Stimulated activated CD8-positive, alpha-beta memory T cell treated with anti-CD3 and anti-CD28 coated beads, Interleukin-2, amount 100 ng/mL, for 48 hours (primary cell): ENCODE measurements at places on chromosomes 1 and 21.

- DNase-seq: no peak
Observed at GRCh38 chr1:241423541-241424479, 66.8 kb upstream of the RGS7 start.

DNA sequence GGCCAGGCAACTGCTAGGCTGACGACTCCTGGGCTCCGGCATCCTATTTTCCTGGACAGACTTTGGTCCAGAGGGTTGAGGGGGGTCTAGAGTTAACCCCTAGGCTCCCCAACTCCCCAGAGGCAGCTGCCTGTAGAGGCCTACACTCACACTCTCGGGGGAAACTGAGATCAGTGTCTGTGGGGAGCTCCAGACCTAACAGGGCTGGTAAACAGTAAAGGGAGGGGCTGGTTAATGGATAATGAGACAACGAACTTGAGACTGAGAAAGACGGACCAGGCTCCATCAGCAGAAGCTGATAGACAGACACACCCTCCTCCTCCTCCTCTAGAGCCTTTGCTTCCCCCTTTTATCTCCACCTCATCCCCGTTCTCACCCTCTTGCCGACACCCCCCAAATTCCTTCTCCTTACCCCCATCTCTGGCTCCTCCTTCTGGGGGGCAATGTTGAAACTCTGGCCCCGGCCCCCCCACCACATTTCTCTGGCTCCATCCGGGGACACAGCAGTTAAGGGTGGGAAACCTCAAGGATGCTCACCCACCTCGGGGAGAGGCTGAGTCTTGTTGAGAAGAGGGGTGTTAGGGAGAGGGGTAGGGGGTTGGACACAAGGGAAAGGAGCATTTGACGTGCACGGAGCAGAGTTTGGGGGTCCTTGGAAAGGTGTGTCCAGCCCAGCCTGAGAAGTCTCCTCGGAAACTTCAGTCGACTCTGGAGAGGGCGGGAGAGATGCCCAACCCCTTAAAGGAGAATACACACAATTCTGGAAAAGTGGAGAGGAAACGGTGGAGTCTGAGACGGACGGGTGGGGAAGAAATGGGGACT lies at the start of gene MTMR11:
MTMR11 (minus strand) TSS at position 710 of the 822 bp plus-strand sequence; CDS start at position 478, 232 bp downstream.
- no peak for DNase-seq

- no peak for DNase-seq
Observed at GRCh38 chr21:14763695-14764064, 217.6 kb upstream of the SAMSN1 start.

DNA sequence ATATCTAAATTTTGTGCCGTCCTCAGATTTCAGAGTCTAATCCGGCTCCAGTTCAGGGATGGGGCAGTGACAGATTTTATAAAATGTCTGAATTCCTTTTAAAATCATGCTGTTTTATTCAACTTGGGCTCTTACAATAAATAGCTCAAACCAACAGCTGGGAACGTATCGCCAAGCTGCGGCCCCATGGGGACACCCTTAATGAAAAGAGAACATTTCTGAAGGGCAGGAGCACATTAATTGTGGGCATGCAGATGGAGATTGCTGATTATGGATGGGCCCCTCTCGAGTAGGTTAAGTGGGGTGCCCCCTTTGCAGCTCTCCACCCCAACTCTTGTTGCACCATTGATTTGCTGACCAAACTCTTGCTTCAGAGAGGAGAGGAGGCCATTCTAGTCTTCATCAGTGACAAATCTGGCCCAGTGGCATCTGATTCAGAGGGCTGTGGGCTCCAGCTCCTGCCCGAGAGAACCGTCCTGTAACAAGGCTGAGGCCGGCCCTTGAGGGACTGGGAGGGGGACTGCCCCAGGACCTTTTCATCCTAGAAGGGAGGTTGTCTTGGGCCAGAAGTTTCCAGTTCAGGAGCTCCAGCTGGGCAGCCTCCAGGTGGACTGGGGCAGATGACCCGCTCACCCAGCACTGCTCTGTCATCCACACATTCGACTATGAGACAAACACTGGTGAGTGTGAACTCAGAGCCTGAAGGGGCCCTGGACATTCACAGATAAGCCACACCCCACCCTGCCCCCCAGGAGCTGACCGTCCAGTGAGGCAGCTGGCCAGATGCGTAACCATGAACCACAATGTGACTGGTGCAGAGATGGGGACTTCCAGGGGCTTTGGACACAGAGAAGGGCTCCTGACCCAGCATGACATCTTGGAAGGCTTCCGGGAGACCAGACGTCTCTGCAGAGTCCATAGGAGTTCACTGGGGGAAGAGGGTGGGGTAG lies 55.1 kb upstream of the TMEM51 start:
- DNase-seq: no peak

GRCh38 chr1:170700842-170701615 lies 37.1 kb downstream of the PRRX1 start:
- DNase-seq: no peak

DNA sequence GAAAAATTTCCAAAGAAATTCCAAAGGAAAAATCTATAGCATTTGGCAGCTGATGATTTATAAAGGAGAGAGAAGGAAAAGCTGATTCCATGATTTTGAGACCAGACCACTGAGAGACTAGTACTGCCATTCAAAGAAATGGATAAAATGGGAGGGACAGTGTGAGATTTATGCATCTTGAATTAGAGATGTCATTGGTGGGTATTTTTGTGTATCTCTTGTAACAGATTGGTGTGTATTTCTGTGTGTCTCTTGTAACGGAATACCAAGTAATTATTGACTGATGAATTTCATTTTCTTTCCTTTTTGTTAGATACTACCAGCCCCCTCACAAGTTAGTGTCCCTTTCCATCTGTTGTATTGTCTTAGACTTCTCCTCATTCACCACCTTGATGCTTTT lies 102.2 kb downstream of the OLFML2B start:
- no peak for DNase-seq

DNA sequence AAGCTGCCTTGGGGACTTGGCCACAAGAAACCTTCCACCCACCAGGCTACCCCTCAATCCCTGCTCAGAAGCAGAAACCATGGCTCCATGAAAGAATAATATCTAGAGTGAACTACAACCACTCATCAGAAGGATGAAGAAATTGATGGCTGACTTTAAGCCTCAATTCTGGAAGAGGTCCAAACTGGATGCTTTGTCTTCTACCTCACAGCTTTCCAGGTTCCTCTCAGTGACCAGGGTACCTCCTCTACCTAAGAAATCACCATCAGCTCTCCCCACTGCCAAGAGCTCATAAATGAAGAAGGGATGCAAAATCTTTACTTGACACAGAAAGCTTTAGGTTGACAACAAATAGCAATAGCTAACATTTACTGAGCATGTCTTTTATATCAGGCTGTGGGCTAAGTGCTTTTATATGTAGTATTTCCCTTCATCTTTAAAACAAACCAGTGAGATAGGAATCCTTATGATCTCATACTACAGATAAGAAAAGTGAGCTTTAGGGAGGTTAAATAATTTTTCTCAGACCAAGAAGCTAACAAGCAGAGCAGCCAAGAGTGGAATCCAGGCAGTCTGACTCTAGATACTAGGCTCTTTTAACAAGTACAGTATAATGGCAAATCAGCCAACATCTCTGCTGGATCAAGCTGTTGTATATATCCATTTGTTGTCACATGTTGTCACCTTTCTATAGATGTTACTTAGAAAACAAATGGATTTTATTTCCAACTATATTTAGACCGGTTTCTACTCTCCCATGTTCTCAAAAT lies 243.0 kb upstream of the SGIP1 start:
- DNase-seq: no peak

DNA sequence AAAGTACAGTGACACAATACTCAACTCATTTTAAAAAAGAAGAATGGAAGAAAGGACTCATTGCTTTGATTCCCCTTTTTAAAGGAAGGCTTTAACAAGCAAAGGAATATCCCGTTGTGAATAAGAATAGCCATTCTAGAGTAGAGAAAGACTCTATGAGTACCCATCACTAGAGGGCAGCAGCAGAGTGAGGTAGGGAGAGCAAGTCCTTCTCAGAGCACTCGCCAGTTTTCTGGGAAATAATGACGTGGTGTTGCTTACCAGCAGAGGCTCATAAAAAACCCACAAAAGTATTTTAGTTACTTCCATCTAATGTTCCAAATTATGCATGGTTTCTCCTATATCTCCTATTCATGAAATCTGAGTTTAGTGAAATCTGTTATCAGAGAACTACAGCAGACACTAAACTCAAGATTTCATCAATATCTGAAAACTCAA lies 74.6 kb downstream of the USP24 start:
- DNase-seq: peak; percentile 32

GRCh38 chr21:40606341-40606740 lies 240.6 kb downstream of the DSCAM start:
- DNase-seq: no peak

- DNase-seq: no peak
Observed at GRCh38 chr1:34166625-34167361, 1.8 kb upstream of the CSMD2 start.

- no peak for DNase-seq
Observed at GRCh38 chr1:53740621-53741105, 1.7 kb upstream of the GLIS1 start.

- DNase-seq: no peak
Observed at GRCh38 chr1:94011709-94012595, 102.7 kb upstream of the GCLM start.

- DNase-seq: no peak
Observed at GRCh38 chr1:31523769-31524168, 52.5 kb upstream of the TINAGL1 start.

- no peak for DNase-seq
Observed at GRCh38 chr21:26570203-26570602, 2.9 kb downstream of the CYYR1 start.

GRCh38 chr1:9459816-9460407 lies 79.4 kb upstream of the SLC25A33 start:
- no peak for DNase-seq

DNA sequence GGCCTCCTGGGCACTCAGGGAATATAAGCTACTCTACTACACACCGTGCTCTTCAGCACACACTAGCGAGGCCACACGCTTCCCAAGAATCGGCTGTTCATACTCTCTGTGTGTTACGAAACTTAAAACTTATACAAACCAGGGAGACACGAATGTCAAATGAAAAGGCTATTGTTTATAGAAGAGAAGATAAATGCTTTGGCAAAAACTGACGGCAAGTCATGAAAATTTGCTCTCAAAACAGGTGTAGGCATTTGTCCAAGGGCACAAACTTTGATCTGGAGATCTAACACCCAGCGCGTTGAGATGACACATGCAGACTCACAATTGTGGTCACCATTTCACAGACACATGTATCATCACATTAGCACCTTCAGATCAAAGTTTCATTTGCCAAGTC lies 46.1 kb downstream of the USP48 start:
- DNase-seq: no peak

GRCh38 chr1:113545210-113545609 lies 154.9 kb downstream of the MAGI3 start:
- no peak for DNase-seq

GRCh38 chr1:46445773-46446256 lies 43.8 kb upstream of the DMBX1 start:
- DNase-seq: no peak

- no peak for DNase-seq
Observed at GRCh38 chr1:95426772-95427171, 192.8 kb downstream of the RWDD3 start.

- no peak for DNase-seq
Observed at GRCh38 chr1:41835485-41835884, 83.2 kb downstream of the HIVEP3 start.

DNA sequence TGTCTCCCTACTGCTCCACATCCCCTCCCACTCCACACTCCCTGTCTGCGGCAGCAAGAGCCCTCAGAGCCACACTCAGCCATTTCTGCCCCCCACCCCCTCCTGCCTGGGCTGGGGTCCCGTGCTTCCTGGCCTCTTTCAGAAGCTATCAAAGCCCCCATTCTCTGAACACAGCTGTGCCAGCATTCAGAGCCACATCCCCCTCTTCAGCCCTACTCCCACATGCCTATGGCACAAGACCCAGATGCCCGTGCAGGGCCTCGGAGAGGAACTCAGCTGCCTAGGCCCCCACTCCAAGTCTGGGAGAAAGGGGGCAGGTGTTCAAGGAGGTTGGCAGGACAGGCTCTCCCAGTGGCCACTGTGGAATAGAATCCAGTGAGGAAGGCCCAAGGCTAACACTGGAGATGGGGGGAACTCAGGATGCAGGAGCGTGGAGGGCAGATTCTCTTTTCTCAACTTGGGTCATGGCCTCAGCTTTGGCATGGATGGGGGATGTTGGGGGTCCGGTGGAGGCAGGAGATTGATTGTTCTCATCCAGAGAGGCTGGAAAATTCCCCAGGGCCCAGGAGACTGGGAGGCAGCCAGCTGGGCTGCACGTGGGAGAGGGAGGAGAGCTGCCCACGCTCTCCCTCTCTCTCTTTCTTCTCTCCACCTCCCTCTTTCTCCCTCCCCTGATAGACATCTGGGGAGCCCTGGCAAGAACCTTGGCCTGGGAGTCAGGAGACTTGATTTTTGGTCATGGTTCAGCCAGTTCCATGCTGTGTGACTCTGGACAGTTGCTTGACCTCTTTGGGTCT lies 3.5 kb upstream of the BCAN start:
- no peak for DNase-seq

- DNase-seq: no peak
Observed at GRCh38 chr1:230381585-230381984, 44.5 kb downstream of the PGBD5 start.

DNA sequence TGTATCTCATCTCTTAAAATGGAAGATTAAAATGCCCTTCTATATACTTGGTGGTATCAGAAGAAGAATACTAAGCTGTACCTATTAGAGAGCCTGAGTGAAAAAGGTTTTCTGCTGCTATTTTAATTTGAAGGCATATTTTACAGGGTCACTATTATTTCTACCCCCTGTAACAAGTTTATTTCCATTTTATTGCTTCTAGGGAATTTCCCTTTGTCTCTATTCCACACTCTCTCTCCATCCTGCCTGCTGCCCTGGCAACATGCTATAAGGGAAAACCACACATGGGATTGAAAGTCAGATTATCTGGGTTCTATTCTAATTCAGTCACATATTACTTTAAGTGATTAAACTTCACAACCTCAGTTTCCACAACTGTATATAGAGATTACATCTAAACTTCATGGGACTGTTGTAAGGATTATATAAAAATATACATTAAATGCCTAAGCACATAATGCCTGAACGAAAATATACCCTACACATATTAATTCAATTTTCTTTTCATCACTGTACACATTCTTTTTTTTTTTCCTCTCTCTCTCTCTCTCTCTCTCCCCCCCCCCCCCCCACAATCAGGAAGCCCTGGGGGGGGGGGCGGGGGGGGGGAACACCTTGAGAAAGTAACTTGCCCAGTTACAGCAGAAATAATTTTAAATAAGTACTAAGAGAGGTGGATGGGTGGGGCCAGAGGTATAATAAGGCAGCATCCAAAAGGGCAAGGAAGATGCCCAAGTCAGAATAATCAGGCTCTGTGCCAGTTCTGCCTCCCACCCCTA lies 51.5 kb downstream of the LUZP1 start:
- no peak for DNase-seq

DNA sequence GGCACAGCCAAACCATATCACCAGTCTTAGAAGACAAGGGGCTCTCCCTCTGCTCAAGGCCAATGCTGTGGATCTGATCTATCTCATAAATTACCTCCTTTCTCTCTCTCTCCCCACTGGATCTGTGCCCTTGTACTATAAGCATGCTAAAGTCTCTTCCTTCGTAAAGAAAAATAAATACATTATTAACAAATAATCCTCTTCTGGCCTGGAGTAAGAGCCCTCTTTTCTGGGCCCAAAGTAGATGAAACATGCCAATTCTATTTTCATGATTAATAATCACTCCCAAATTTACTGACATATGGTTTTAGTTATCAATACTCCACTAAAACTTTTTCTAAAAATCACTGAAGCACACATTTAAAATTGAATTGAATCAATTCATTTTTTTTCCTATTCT lies 889.7 kb downstream of the ADGRL2 start:
- DNase-seq: no peak
